ENCODE measurements at places on chromosomes 7 and 10. TPM values are rescaled to one million over a fixed set of nuclear protein-coding genes. Genes with fewer than 3 reads are reported as not detected.

MSMB gene
- not detected for total RNA-seq

PAPSS2 gene
- 149 TPM for total RNA-seq

OR2F1 gene
- not detected for total RNA-seq

FBXL13 gene
- 4.5 TPM for total RNA-seq

RHOBTB1 gene
- total RNA-seq, result 13.8 TPM

GRID2IP gene
- total RNA-seq, result not detected

WDFY4 gene
- under 0.01 TPM for total RNA-seq

ARHGAP22 gene
- total RNA-seq, result 161 TPM

ARMC3 gene
- not detected for total RNA-seq

ZMIZ1 gene
- 22.9 TPM for total RNA-seq

EPHB6 gene
- total RNA-seq, result 23.1 TPM

SLC29A3 gene
- 0.66 TPM for total RNA-seq

SPDYE11 gene
- not detected for total RNA-seq

ZNF853 gene
- 0.13 TPM for total RNA-seq

SFXN2 gene
- 3.6 TPM for total RNA-seq

ACHE gene
- total RNA-seq, result not detected

DGKB gene
- total RNA-seq, result not detected

NPY4R gene
- not detected for total RNA-seq

PAX2 gene
- not detected for total RNA-seq

ASB15 gene
- total RNA-seq, result not detected

Data from aortic smooth muscle cell (primary cell).